ENCODE measurements at places on chromosomes 1 and 21.

DNA sequence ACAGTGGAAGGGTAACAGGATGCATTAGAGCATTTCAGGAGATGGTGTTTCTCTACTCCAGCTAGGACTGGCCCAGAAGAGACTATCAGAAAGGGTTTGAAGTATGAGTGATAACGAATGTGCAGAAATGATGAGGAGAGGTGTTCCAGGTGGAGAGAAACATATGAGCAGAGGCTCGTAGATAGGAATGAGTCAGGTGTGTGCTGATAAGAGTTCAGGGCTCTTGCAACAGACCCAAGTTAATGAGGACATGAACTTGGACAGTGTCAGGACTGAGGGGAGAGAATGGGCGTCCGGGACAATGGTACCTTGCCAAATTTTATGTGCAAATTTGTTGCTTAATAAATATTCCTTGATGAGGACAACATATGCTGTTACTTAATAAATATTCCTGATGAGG lies 183.9 kb upstream of the NFIA start:
- H3K27ac ChIP-seq = no peak overlapping the region
- no peak overlapping the region for H3K4me3 ChIP-seq
- peaks cover 8% of the 10 kb centered on the region for H3K4me1 ChIP-seq
- DNase-seq = no peak
- H3K36me3 ChIP-seq = no peaks in the 10 kb centered on the region
- no peaks in the 10 kb centered on the region for H3K27me3 ChIP-seq

DNA sequence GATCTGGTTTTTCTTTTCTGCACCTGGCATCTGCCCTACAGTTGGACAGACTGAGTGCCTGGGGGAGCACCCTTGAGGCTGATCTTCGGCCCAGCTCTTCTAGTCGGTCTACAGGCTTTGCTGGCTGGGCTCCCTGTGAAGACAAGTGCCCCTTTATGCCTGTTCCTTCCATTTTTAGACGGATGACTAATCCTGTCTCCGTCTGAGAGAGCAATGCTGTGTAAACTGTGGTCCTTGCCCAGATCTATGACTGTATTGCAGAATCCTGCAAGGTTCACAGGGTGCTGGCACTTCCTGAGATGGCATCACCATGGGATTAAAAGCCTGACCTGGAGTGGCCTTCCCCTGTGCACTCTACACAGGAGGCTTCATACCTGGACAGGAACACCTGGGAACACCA lies 47.6 kb upstream of the SAMD13 start:
- no peaks in the 10 kb centered on the region for H3K27me3 ChIP-seq
- no peak overlapping the region for H3K4me3 ChIP-seq
- no peaks in the 10 kb centered on the region for H3K36me3 ChIP-seq
- H3K27ac ChIP-seq = no peak overlapping the region

GRCh38 chr1:213443415-213443814 lies 392.4 kb downstream of the RPS6KC1 start:
- no peaks in the 10 kb centered on the region for H3K4me1 ChIP-seq
- no peak overlapping the region for H3K4me3 ChIP-seq
- no peaks in the 10 kb centered on the region for H3K27me3 ChIP-seq
- DNase-seq = no peak
- H3K27ac ChIP-seq = no peak overlapping the region

DNA sequence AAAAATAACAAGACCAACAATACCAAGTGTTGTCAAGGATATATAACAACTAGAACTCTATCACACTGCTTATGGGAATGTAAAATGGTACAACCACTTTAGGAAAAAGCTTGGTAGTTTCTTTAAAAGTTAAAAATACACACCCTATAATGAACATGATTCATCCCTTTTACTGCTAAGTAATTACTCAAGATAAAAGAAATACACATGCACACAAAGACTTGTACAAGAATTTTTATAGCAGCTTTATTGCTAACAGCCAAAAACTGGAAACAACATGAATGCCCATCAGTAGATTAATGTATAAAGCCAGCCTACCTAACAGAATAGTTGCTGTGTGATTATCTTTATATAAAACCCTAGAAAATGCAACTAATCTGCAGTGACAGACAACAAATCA lies 10.5 kb upstream of the ZNF644 start:
- no peak for DNase-seq
- no peaks in the 10 kb centered on the region for H3K27me3 ChIP-seq
- H3K4me3 ChIP-seq = no peak overlapping the region
- H3K36me3 ChIP-seq = no peaks in the 10 kb centered on the region
- no peaks in the 10 kb centered on the region for H3K4me1 ChIP-seq
- no peak overlapping the region for H3K27ac ChIP-seq

GRCh38 chr1:55233145-55233777 lies 18.1 kb upstream of the USP24 start:
- H3K36me3 ChIP-seq = no peaks in the 10 kb centered on the region
- H3K4me3 ChIP-seq = no peak overlapping the region
- H3K27ac ChIP-seq = no peak overlapping the region

DNA sequence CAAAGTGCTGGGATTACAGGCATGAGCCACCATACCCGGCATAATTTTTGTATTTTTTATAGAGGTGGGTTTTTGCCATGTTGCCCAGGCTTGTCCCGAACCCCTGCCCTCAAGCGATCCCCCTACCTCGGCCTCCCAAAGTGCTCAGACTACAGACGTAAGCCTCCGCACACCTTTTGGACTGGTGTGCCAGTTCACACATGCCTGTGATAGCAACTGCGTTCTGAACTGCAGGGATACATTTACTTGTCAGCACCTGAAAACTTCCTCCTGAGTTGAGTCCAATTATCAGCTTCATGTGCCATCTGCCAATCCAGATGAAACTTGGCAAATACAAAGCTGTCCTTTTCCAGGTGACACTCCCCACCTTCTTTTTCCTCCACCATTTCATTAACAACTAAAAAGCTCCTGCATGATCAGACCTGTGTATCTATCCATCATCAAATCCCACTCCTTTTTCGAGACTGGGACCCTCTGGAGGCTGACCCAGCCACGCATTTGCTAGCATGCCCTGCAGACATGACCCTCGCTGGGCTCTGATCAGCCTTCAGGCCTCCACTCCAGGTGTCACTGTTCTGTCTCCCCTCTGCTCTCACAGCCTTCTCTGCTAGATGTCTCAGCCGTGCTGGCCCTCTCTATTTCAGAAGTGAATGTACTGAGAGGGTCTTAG lies 2.1 kb upstream of the DEGS1 start:
- H3K4me1 ChIP-seq = no peaks in the 10 kb centered on the region
- no peak overlapping the region for H3K4me3 ChIP-seq
- no peaks in the 10 kb centered on the region for H3K36me3 ChIP-seq
- no peak overlapping the region for H3K27ac ChIP-seq
- DNase-seq = no peak
- no peaks in the 10 kb centered on the region for H3K27me3 ChIP-seq

DNA sequence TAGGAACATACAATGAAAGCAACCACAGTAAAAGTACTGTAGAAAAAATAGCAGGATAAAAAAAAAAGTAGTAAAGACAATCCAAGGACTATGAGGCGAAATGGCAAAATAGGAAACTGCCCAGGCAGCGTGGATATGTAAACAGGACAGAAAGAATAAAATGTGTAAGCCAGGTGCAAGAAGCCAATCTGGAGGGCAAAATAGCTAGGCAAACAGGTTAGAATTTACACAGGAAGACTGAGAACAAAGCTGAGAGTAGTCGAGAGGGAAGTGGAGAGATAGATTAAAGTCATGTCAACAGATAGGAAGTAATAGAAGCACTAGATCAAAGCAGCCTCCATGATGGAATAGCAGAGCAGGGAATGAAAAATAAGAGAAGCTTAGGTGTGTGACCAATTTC lies 124.2 kb upstream of the B3GALT2 start:
- H3K27me3 ChIP-seq = no peaks in the 10 kb centered on the region
- H3K27ac ChIP-seq = no peak overlapping the region
- no peak for DNase-seq
- no peak overlapping the region for H3K4me3 ChIP-seq
- no peaks in the 10 kb centered on the region for H3K36me3 ChIP-seq

GRCh38 chr1:227796359-227796915 lies 19.0 kb upstream of the PRSS38 start:
- H3K27me3 ChIP-seq = no peaks in the 10 kb centered on the region
- H3K4me3 ChIP-seq = no peak overlapping the region
- H3K27ac ChIP-seq = no peak overlapping the region
- peaks cover 25% of the 10 kb centered on the region for H3K4me1 ChIP-seq
- DNase-seq = no peak

DNA sequence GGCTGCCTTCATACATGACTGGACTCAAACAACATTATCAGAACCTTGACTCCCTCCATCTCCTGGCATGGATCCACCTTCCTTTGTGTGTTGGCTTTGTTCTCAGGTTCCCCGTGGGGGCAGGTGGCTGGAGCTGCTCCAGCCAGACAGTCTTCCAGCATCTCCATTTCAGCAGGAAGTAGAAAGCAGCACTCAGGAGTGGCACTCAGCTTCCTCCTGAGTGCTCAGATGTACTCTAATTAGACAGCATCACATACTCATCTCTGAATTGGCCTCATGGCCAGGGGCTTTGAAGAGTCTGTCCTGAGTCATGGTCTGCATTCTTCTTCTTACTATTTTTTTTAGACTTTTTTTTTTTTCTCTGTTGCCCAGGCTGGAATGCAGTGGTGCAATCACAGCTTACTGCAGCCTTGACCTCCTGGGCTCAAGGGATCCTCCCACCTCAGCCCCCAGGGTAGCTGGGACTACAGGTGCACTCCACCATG lies 27.9 kb downstream of the OVAAL start:
- no peak overlapping the region for H3K4me3 ChIP-seq
- no peak overlapping the region for H3K27ac ChIP-seq
- H3K4me1 ChIP-seq = no peaks in the 10 kb centered on the region
- H3K36me3 ChIP-seq = no peaks in the 10 kb centered on the region

DNA sequence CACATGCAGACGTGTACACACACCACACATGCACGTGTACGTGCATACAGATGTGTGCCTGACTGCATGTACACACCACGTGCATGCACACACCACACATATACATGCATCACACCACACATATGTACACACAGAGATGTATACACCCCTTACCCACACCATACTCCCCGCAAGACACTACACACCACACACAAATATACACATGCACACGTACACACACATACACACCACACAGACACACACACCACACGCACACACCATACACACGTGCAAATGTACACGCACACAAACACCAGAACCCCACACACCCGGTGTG lies 9.7 kb downstream of the ITGB2 start:
- no peaks in the 10 kb centered on the region for H3K36me3 ChIP-seq
- no peak for DNase-seq
- peak overlapping the region; percentile 83 for H3K27ac ChIP-seq
- H3K4me1 ChIP-seq = peaks cover 56% of the 10 kb centered on the region
- H3K4me3 ChIP-seq = no peak overlapping the region

DNA sequence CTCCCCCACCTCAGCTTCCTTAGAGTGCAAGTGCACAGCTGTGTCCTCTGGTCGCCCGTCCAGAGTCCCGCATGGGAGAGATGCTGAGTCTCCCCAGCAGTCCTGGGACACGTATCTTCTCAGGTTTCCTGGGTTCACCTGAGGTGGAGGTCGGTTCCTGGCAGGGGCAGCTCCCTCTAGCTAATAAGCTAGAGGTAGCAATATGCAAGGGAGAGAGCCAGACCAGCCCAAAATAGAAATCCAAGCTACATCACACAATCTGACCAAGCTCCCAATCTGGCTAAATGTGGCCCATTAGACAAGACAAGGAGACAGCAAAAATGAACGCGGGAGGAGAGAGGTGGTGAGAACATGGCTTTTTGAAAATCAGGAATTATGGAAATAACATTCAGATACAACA lies 30.9 kb upstream of the CADM3 start:
- no peak overlapping the region for H3K4me3 ChIP-seq
- H3K27ac ChIP-seq = no peak overlapping the region
- DNase-seq = no peak
- H3K27me3 ChIP-seq = peaks cover 16% of the 10 kb centered on the region

- H3K4me3 ChIP-seq = no peak overlapping the region
- no peaks in the 10 kb centered on the region for H3K36me3 ChIP-seq
Observed at GRCh38 chr1:221439008-221439746, 302.7 kb downstream of the DUSP10 start.

- DNase-seq = no peak
- no peak overlapping the region for H3K4me3 ChIP-seq
- H3K4me1 ChIP-seq = no peaks in the 10 kb centered on the region
Observed at GRCh38 chr1:239700667-239701066, 314.3 kb downstream of the CHRM3 start.

GRCh38 chr1:236833575-236833974 lies 38.5 kb downstream of the MTR start:
- H3K36me3 ChIP-seq = peaks cover 99% of the 10 kb centered on the region
- H3K4me1 ChIP-seq = no peaks in the 10 kb centered on the region
- no peak for DNase-seq
- no peak overlapping the region for H3K4me3 ChIP-seq
- no peaks in the 10 kb centered on the region for H3K27me3 ChIP-seq

- no peaks in the 10 kb centered on the region for H3K27me3 ChIP-seq
- H3K36me3 ChIP-seq = no peaks in the 10 kb centered on the region
- no peak overlapping the region for H3K4me3 ChIP-seq
- no peak for DNase-seq
Observed at GRCh38 chr1:98034505-98034904, 113.7 kb upstream of the DPYD start.

GRCh38 chr1:40662864-40663263 lies 2.6 kb downstream of the RIMS3 start:
- no peak overlapping the region for H3K4me3 ChIP-seq
- H3K4me1 ChIP-seq = no peaks in the 10 kb centered on the region
- no peak for DNase-seq
- H3K27ac ChIP-seq = no peak overlapping the region
- no peaks in the 10 kb centered on the region for H3K27me3 ChIP-seq

- no peaks in the 10 kb centered on the region for H3K4me1 ChIP-seq
- no peaks in the 10 kb centered on the region for H3K27me3 ChIP-seq
- H3K36me3 ChIP-seq = no peaks in the 10 kb centered on the region
- H3K4me3 ChIP-seq = no peak overlapping the region
Observed at GRCh38 chr1:93408203-93408602, 39.7 kb upstream of the FNBP1L start.

GRCh38 chr1:3614755-3615742 lies 3.7 kb upstream of the MEGF6 start:
- no peaks in the 10 kb centered on the region for H3K4me1 ChIP-seq
- no peak overlapping the region for H3K4me3 ChIP-seq
- H3K36me3 ChIP-seq = no peaks in the 10 kb centered on the region

GRCh38 chr1:17176306-17177061 lies 28.4 kb upstream of the PADI1 start:
- no peak for DNase-seq
- no peaks in the 10 kb centered on the region for H3K27me3 ChIP-seq
- no peak overlapping the region for H3K27ac ChIP-seq
- H3K36me3 ChIP-seq = no peaks in the 10 kb centered on the region

GRCh38 chr1:82059959-82060358 lies 259.2 kb downstream of the ADGRL2 start:
- H3K4me3 ChIP-seq = no peak overlapping the region
- H3K27ac ChIP-seq = no peak overlapping the region
- no peaks in the 10 kb centered on the region for H3K27me3 ChIP-seq
- DNase-seq = no peak

DNA sequence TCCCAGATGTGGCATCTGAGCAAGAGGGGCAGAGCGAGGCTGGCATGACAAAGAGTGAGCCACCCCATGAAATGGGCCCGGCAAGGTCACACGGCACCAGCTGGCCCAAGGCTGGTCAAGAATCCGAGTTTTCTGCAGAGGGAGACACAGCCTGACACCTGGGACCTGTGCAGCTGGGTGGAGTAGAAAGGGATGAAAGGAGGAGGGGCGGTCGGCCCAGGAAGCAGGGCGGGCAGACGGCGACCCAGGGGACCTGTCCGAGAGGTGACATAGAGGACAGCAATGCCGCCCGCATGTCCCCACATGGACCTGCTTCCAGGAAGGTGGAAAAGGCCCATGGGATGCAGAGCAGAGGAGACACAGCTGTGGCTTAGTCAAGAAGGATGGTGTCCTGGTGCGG lies 137.7 kb downstream of the PRDM16 start:
- H3K27ac ChIP-seq = no peak overlapping the region
- no peaks in the 10 kb centered on the region for H3K36me3 ChIP-seq
- H3K27me3 ChIP-seq = no peaks in the 10 kb centered on the region
- DNase-seq = no peak
- no peak overlapping the region for H3K4me3 ChIP-seq
